Large intestine (tissue), 12 donors: ENCODE measurements at places on chromosomes 5 and 9. TPM values are rescaled to one million over a fixed set of nuclear protein-coding genes. Genes with fewer than 3 reads are reported as not detected.
A peak's percentile ranks its signal among the peaks of the same experiment; 100 is the strongest.

DNA sequence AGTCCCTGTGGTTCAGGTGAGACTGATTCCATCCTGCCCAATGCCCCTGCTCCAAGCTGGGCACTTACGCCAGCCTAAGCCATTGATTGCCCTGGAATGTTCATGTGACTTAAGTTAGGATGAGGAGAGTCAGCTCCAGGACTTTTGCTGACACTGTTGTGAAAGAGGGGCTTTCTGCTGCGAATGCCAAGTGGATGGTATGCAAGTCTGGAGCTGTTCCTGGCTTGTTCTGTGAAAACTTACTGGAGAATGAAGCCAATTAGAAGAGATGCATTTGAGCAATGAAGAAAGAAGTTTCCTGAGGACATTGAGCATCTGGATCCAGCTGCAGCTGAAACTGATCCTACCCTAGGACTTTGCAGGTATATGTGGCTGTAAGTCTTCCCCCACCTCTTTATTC is 61.2 kb upstream of the ZFR start:
- DNase-seq = no peak

- no peak for DNase-seq
Observed at GRCh38 chr5:119289438-119290044, 66.3 kb upstream of the TNFAIP8 start.

GRCh38 chr9:18233776-18234445 is 240.0 kb upstream of the ADAMTSL1 start:
- DNase-seq = no peak

DNA sequence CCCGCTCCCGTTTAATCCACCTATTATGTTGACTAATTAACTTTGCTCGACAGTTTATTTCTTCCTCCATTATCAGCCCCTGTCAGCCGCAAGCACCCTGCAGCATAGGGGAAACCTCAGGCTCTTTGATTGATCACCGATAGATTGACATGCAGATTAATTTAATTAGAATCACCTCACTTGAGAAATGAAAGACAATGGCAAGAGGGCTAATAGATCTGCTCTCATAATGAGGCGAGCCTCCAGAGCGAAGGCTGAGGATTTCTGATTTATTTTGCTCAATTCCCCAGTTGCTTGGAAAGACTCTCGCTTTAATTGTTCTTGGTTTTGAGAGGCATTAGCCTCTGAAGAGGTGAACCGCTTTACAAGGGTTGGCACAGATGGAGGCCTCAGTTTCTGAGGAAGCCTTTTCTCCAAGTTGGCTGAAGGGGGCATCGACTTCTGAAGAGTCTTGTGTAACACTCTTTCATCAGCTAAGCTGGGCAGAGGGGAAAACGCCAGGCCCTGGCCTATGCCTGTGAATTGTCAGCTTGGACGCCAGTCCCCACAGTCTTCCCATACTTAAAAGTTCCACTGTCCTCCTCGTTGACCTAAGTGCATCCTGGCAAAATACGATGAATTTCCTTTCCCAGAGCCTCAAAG is 275.4 kb downstream of the EBF1 start:
- no peak for DNase-seq

GRCh38 chr9:16175461-16175860 is 622.6 kb downstream of the CCDC171 start:
- no peak for DNase-seq

DNA sequence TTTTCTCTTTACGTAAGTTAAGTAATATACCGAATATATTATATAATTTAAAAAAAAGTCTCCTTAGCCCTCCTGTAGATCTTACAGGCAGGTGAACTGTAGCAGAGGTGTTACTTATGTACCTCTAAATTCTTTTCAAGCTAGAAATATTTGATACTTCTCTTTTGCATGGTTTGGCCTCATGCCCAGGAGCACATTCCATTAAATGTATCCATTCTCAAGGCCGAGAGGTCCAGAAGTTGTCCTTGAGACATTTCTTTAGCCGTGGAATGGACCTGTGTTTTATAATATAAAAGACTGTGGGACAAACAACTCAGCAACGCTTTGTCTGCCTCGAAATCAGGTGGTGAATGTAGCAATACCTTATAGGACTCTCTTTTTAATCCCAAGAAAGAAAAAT is 184.5 kb downstream of the TRIO start:
- DNase-seq = no peak

GRCh38 chr5:138643040-138643791 is 68.0 kb upstream of the HSPA9 start:
- no peak for DNase-seq

DNA sequence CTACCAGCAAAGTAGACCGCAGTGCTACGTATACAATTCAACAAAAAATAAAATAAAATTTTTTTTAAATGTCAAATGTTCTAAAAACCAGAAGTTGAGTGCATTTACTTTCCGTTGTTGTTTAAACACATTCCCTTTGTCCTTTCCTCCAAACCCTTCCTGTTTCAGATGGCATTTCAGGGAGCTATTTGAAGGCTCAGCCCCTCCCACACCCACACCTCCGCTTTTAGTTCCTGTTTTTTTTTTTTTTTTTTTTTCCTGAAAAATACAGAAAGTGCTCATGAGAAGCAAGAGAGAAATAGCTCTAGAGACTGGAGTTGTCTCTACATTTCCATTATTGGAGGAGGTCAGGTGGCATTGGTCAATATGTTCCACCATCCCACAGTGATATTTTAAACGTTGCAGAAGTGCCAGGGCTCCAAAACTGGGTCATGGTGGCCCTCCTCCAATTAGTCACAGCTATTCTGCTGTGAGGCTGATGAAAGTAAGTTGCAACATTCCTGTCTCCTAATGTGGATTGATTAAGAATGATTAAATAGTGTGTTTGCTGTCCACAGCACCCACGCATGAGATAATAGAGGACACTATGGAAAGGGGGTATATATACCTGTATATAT is 106.9 kb downstream of the GABRG2 start:
- DNase-seq = no peak

GRCh38 chr5:34822956-34823715 is 15.8 kb upstream of the TTC23L start:
- no peak for DNase-seq

- DNase-seq = no peak
Observed at GRCh38 chr5:104556957-104557356, 994.4 kb upstream of the NUDT12 start.

GRCh38 chr5:72007336-72008111 is 99.8 kb upstream of the MAP1B start:
- DNase-seq = no peak

GRCh38 chr5:149841851-149842793 is 102.5 kb downstream of the PDE6A start:
- DNase-seq = no peak

DNA sequence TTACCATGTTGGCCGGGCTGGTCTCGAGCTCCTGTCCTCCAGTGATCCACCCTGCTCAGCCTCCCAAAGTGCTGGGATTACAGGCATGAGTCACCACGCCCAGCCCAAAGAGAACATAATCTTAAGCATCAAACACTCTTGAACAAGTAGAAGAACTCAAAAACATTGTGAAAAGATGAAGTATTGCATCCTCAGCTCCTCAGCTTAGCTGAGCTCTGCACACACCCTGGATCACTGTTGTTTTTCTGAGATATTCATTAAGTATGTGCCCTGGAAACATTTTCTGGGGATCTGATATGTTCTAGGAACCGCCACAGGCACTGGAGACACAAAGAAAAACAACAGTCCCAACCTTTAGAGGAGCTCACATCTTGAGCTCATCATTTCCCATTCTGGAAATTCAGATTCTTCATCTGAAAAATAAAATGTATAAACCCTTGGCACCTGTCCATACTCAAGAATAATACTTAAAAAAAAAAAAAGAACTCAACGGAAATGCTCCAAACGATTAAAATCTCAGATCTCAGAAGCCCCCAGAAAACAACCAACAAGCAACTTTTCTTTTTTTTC is 62.2 kb upstream of the ZNF462 start:
- DNase-seq = no peak

- no peak for DNase-seq
Observed at GRCh38 chr9:117887941-117888340, 183.7 kb downstream of the TLR4 start.

DNA sequence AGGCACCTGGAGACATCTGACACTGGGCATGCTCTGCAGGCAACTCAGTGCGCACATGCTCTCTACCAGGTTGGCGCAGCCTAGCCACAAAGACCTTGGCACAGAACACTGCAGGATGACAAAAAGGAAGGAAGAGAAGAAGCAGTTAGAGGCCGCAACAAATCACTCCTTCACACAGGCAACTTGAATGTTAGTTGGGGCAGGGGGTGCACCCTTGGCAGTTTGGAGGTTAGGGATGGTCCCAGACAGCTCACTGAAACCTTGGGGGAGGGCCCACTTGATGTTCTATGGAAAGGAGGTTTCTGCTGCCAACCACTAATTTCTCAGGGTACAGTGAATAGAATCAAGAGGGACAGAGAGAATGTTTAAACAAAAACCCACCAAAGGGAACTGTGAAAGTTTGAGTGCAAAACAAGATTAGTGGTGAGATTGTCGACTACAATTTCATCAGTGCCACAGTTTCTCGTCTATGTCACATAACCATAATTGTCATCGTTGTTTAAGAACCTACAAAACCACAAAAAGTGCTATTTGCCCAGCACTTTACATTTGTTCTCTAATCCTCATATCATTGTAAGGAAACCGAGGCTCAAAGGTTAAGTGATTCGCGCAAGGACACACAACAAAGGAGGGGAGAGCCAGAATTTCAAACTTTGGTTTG is 48.7 kb downstream of the FBXW11 start:
- no peak for DNase-seq

GRCh38 chr5:83745816-83746215 is 25.2 kb upstream of the HAPLN1 start:
- DNase-seq = no peak

DNA sequence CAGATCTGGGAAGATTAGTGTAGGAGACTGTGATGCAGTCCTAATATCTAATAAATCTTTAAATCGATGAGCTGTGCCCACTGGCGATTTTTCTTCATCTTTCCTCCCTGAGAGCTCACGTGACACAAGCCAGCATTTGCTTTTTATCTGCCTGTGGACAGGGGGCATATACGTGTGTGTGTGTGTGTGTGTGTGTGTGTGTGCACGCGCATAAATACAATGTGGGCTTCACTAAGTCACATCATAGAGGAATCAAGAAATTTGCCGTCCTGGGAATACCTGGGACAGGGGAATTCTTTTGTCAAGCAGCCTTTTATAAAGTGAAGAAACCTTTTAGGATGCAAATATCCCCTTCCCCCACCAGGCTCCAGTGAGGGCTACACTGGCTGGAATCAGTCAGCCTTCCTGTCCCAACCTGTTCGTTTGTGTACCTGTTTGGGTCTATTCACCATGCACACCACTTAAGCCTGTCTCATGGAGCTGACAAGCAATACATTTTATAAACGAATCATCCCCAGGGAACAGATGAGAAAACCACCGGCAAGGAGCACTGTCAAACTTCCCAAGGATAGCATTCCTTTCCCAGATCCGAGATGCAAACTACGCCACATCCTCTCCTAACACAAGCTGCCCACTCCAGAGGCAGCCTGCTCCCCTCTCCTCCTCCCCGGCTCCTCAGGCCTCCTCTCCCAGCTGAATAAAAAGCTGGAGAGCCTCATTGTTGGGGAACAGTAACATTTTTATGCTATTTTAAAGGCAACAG is 2.7 kb downstream of the EPB41L4B start:
- DNase-seq = no peak

DNA sequence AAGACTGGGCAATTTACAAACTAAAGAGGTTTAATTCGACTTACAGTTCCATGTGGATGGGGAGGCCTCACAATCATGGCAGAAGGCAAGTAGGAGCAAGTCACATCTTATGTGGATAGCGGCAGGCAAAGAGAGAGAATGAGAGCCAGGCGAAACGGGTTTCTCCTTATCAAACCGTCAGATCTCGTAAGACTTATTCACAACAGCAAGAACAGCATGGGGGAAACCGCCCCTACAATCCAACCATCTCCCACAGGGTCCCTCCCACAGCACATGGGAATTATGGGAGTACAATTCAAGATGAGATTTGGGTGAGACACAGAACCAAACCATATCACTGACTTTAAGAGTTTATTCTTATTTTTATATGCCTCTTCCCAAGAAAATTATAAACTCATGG is 60.3 kb downstream of the RFK start:
- DNase-seq = no peak

DNA sequence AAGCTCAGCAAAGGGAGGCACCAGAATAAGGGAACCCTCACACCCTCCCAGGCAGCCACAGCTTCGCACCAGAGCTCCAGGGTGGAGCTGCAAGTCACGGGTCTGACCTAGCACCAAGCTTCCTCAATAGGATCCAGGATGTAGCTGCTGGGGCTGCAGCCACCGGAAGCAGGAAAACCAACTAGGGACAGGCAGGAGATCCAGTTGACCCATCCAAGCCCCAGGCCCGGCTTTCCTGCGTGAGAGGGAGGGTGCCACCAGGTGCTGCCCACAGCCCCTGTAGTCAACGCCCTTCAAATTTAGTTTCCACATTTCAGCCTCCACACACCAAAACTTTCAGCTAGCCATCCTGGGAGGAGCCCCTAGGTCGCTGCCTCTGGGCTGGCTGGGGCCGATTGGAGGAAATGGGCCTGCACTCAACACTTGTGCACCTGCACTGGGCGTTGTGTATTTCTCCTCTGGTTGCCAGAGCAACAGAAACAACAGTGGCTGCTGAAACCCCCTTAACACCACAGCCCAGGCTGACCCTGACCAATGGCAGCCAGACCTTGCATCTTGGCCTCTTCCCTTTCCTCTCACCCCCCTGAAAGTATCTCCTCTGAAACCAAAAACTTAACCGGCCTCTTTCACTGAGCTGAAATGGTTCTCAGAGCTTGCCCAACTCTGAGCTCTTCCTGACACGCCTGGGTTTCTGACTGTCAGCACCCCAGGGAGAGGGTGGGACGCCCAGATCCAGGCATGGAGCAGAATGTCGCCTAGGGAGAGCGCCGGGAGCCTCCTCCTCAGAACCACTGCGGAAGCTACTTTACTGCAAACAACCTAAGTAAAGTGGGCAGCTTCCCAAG is 226.5 kb upstream of the MAP3K1 start:
- DNase-seq = peak; percentile 65

DNA sequence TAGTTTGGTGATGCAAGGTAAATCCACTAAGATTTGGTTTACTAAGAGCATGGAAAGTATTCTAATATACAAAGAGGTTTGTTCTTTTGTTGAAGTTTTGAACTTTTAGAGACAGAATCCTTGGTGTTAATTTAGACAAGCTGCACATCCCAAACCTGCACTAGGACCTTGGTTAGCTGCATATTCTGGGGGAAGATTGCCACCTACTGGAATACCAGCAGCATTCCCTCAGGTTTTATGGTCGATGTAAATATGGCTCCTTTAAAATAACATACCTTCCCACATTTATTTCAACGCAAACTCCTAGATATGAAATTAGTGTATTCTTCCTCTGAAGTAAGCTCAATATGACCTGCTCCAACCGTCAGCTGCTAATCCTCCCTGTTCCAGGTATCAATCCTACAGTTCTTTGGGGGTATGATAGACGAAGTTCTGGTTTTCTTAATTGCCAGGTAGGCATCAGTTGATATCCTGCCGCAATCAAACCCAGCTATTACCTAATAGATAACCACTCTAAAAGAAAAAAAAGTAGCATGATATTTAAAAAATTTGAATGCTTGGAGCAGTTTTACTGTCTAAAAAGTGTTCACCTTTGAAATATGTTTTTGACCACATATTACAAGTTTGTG is 624.1 kb downstream of the ISL1 start:
- peak; percentile 25 for DNase-seq

- DNase-seq = no peak
Observed at GRCh38 chr9:89044104-89044503, 52.8 kb downstream of the S1PR3 start.

OR1J2 gene
- polyA plus RNA-seq = not detected

P4HA2 gene
- 34.8 TPM for polyA plus RNA-seq

C5orf52 gene
- 0.87 TPM for polyA plus RNA-seq

GRHPR gene
- polyA plus RNA-seq = 115 TPM

DAPK1 gene
- 24.9 TPM for polyA plus RNA-seq

CDKN2B gene
- polyA plus RNA-seq = 21.7 TPM

PRR7 gene
- polyA plus RNA-seq = 1.7 TPM

MVB12B gene
- 13.4 TPM for polyA plus RNA-seq

ARID3C gene
- 0.12 TPM for polyA plus RNA-seq
